ENCODE measurements at places on chromosomes 6 and 20. TPM values are rescaled to one million over a fixed set of nuclear protein-coding genes. Genes with fewer than 3 reads are reported as not detected.

Gene PROKR2
- total RNA-seq = not detected

Gene PDE7B
- 0.94 TPM for total RNA-seq

Gene CCN2
- not detected for total RNA-seq

Gene TREM2
- total RNA-seq = 4.0 TPM

Gene MUC21
- total RNA-seq = not detected

- peak; percentile 83 for DNase-seq
- no peaks in the 10 kb centered on the region for H3K27me3 ChIP-seq
- H3K4me1 ChIP-seq = no peaks in the 10 kb centered on the region
- H3K27ac ChIP-seq = no peak overlapping the region
- H3K4me3 ChIP-seq = no peak overlapping the region
- H3K36me3 ChIP-seq = no peaks in the 10 kb centered on the region
These were observed 8.2 kb upstream of the CEP250 start for GRCh38 chr20:35447082-35447789.

- H3K36me3 ChIP-seq = no peaks in the 10 kb centered on the region
- DNase-seq = no peak
- H3K4me3 ChIP-seq = no peak overlapping the region
- no peak overlapping the region for H3K27ac ChIP-seq
- no peaks in the 10 kb centered on the region for H3K27me3 ChIP-seq
These were observed 828 bp upstream of the DSTN start for GRCh38 chr20:17568972-17569521.

DNA sequence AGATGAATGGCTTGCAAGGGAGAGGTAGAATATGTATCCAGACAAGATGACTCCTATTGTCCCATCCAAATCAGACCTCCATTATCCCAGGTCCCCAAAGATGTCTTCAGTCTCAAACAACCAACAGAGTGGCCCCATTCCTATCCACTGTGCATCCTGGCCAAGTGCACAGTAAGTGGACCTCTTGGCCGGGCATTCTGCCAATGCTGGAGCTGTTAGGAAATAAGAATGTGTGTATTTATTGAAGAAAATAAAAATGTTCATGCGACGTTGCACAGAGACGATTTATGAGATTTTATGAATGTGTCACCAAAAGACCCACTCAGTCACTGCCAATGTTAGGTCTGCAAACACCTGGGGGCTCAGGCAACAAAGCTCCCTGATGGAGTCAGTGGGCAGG is 196.0 kb downstream of the MAFB start:
- H3K4me1 ChIP-seq = no peaks in the 10 kb centered on the region
- H3K27me3 ChIP-seq = no peaks in the 10 kb centered on the region
- H3K36me3 ChIP-seq = no peaks in the 10 kb centered on the region
- H3K4me3 ChIP-seq = no peak overlapping the region

DNA sequence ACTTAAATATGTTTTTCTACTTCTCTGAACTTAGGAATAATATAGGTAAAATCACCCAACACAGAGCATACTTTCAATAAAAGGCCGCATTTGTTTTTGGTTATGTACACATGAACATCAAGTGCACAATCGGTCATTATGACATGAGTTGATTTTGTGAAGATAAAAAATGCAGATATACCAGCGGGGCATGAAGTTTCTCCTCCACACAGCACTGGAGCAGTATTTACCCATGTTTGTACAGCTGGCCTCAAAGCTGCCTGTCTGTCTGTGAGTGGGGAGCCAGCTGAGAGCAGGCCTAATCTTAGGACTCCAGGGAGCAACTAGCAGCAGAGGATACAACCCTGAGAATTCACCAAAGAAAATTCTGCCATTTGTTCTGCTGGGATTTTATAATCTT is 206.5 kb downstream of the TPBG start:
- no peaks in the 10 kb centered on the region for H3K4me1 ChIP-seq
- H3K36me3 ChIP-seq = no peaks in the 10 kb centered on the region
- H3K4me3 ChIP-seq = no peak overlapping the region
- DNase-seq = no peak
- no peaks in the 10 kb centered on the region for H3K27me3 ChIP-seq

- H3K4me1 ChIP-seq = peaks cover 40% of the 10 kb centered on the region
- no peak for DNase-seq
- H3K36me3 ChIP-seq = no peaks in the 10 kb centered on the region
- no peak overlapping the region for H3K27ac ChIP-seq
- H3K27me3 ChIP-seq = no peaks in the 10 kb centered on the region
- no peak overlapping the region for H3K4me3 ChIP-seq
These were observed 159.2 kb downstream of the ATXN1 start for GRCh38 chr6:16602035-16602434.

- H3K27ac ChIP-seq = no peak overlapping the region
- no peak for DNase-seq
- no peaks in the 10 kb centered on the region for H3K27me3 ChIP-seq
- no peak overlapping the region for H3K4me3 ChIP-seq
- H3K4me1 ChIP-seq = no peaks in the 10 kb centered on the region
These were observed 222.6 kb upstream of the HDDC2 start for GRCh38 chr6:125524356-125524755.

GRCh38 chr20:25269833-25270170 is 21.9 kb downstream of the PYGB start:
- peaks cover 27% of the 10 kb centered on the region for H3K36me3 ChIP-seq
- H3K4me3 ChIP-seq = no peak overlapping the region
- DNase-seq = no peak
- H3K27me3 ChIP-seq = no peaks in the 10 kb centered on the region
- no peaks in the 10 kb centered on the region for H3K4me1 ChIP-seq

DNA sequence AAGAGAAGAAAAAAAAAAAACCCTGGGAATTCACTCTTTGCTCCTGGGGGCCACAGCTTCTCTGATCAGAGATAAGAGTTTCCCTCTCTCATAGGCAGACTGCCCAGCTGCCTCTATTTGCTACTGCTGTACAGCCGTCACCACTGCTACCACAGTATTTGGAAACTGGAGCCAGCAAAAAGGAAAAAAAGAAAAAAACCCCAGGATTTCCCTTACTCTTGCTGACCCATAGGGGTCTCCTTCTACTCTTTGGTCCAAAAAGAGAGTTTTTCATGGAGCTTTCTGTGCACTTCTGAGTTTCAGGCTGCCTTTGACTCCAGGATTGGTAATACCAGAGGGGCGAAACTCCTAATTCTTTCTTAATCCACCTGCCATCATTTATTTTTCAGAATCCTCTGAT is 89.7 kb downstream of the MDGA1 start:
- H3K4me3 ChIP-seq = no peak overlapping the region
- H3K4me1 ChIP-seq = no peaks in the 10 kb centered on the region
- no peaks in the 10 kb centered on the region for H3K36me3 ChIP-seq
- DNase-seq = no peak
- H3K27ac ChIP-seq = no peak overlapping the region

- H3K36me3 ChIP-seq = no peaks in the 10 kb centered on the region
- peaks cover 7% of the 10 kb centered on the region for H3K4me1 ChIP-seq
- no peak overlapping the region for H3K4me3 ChIP-seq
These were observed 49.5 kb downstream of the HDAC2 start for GRCh38 chr6:113921299-113921904.

DNA sequence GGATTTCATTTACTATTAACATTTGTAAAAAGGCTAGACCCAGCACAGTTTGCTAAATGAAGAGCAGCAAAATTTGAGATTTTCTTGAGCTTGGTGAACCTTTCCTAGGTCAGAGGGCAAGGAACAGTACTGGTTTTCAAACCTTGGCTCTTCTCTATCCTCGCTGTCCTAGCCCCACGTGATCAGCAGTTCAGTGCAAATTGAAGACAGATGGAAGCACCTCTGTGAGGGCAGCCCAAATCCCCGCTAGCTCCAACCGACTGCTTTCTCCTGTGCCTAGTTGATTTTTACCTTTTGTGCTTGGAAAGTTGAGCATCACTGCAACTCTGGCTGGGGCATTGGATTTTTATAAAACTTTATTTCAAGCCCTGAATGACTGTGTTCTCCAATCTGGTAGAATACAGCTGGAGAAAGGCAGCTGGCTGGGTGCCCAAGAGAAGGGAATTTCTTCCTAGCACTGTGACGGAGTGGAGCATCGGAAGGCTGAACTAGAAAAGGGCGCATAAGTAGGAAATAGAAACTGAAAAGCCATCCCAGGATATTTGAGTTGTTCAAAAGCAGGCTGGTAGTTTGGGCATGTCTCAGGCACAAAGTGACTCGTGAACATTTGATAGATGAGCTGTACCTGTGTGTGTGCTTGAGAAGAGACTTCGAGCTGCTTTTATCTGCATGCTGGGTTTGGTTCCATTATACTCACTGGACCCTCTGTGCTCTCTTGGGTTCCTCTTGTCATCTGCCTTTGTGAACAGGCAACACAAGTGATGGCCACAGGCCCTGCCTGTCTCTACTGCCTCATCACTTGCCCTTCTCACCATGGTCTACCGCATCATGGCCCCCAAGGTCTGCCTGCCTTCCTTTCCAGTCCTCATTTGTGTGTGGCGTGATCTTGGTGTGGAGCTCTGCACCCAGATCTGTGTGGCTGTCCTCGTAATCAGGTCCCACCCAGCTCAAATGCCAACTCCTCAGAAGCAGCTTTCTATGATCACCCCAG is 2.3 kb downstream of the RNF114 start:
- H3K36me3 ChIP-seq = peaks cover 13% of the 10 kb centered on the region
- H3K27ac ChIP-seq = no peak overlapping the region
- no peak for DNase-seq
- H3K27me3 ChIP-seq = no peaks in the 10 kb centered on the region
- H3K4me3 ChIP-seq = no peak overlapping the region

DNA sequence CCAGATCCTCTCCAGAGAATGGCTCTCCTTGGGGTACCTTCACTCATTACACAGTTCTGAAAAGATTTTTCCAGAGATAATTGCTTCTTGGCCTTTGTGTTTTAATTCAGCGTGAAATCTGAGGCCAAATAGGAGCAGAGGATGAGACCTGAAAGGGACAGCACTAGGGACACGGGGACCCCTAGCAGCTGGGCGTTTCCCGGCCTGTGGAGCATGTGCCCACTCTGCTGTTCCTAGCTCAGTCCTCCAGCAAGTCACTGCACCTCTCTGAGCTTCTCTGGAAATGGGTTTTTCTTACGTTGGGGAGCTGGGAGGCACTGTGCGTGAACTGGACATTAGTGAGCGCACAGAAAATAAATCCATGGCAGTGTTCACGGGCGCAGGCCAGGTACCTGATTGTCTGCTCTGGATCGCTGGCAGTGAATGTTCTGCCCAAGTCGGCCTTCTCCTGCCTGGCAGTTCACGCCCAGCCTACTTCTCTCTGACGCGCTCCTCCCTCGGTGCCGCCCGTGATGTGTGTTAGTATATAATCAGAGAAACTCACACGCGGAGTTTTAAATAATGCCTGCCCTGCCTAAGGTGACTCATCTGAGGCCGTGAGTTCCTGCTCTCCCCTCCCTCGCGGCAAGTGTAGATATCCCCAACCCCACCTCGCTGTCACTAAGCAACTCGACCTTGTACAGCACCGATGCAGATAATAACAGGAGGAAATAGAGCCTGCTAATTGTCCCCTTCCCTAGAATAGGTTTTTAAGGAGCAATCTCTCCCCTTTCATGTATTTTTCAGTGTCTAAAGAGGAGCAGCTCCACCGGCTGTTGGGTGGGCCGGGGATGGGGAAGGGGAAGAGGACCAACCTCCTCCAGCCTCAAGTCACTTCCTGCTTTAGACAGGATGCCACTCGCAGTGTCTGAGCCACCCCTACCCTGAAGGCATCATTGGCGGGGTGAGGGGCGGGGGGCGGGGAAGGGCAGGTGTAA is 2.7 kb upstream of the TUBB2A start:
- peaks cover 36% of the 10 kb centered on the region for H3K4me1 ChIP-seq
- H3K27me3 ChIP-seq = no peaks in the 10 kb centered on the region
- no peaks in the 10 kb centered on the region for H3K36me3 ChIP-seq
- peak; percentile 67 for DNase-seq
- H3K27ac ChIP-seq = peak overlapping the region; percentile 61
- H3K4me3 ChIP-seq = no peak overlapping the region

DNA sequence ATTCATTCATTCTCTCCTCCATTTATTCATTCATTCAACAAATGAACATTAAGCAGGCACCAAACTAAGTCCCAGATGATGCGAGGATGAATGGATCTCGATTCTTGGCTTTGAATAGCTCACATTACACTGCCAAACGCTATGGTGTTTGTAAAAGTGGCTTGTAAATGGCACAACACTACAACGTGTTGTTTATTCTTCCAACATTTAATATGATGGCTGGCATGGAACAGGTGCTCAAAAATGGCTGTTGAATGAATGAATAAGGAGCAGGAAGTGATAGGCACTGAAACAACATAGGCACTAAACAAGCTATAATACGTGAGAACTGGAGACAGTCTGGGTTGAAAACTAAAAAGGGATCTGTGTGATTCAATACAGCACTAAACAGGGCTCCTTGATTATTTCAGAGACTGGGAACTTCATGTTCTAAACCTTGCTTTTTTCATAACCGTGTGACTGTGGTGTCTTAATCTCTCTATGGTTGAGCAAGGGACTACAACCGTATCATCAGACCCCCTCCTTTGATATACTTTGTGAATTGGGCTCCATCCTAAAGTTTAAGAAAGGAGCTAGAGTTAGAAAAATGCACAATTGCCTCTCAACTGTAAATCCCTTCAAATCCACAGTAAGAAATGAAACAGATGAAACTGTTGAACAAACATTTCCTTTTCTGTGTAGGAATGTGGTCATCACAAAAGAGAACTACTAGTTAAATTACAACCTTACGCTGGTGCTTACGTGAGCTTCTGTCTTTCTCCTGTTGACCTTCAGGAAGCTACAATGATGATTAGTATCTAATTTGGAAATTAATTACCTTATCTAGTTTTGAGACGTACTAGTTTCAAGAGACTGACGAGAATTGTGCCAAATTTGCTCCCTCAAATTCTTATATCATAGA is 16.9 kb upstream of the SLC16A10 start:
- no peak overlapping the region for H3K4me3 ChIP-seq
- no peaks in the 10 kb centered on the region for H3K36me3 ChIP-seq
- no peak for DNase-seq
- H3K4me1 ChIP-seq = no peaks in the 10 kb centered on the region
- no peaks in the 10 kb centered on the region for H3K27me3 ChIP-seq
- no peak overlapping the region for H3K27ac ChIP-seq

DNA sequence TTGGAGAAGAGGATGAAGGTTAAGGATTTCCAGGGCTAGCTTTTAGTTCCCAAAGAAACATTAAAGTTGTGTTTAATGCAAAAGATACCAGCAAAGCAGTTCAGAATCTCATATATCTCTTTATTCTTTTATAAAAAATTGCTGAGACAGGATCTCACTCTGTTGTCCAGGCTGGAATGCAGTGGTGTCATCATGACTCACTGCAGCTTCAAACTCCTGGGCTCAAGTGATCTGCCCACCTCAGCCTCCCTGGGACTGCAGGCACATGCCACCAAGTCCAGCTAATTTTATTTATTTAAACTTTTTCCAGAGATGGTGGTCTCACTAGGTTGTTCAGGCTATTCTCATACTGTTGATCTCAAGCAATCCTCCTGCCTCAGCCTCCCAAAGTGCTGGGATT is 41.1 kb upstream of the CAP2 start:
- no peaks in the 10 kb centered on the region for H3K4me1 ChIP-seq
- no peaks in the 10 kb centered on the region for H3K27me3 ChIP-seq
- no peaks in the 10 kb centered on the region for H3K36me3 ChIP-seq
- no peak overlapping the region for H3K4me3 ChIP-seq
- no peak overlapping the region for H3K27ac ChIP-seq
- DNase-seq = no peak

DNA sequence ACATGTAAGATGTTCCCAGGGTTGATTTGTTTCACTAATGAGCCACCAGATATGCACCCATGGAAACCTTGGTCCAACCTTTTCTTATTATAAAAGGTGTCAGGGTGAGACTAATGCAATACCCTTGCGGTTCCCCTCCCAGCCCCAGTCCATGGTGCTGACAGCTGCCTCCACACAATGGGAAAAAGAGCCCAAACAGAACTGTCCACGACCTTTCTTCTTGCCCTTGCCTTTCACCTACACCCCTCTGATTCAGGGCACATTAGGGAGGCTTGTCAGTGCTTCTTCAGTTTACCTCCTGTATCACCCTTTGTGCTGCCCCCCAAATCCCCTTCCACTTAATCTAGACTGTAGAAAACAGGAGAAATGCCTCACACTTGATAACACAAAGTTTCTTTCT is 352.7 kb upstream of the CDH4 start:
- no peaks in the 10 kb centered on the region for H3K4me1 ChIP-seq
- H3K4me3 ChIP-seq = no peak overlapping the region
- H3K27ac ChIP-seq = no peak overlapping the region
- H3K27me3 ChIP-seq = no peaks in the 10 kb centered on the region
